ENCODE measurements at places on chromosomes 4 and X.

DNA sequence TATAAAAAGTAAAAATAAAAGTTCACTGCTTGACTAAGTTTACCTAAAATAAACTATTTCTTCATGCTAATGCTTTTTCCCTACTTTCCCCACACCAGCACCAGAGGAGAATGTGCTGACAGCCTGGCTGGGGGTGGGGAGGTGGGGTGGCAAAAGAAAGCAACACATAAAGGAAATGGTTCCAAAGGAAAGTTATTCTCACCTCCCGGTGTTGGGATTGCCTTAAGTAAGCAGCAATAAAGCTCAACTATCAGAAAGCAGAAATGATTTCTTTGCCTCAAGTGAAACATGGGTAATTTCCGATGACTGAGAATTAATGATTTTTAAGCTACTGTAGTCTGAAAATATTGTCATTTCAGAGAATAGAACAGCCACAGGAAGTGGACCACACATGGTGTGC is 84.5 kb upstream of the DKK2 start:
- H3K27me3 ChIP-seq: no peaks in the 10 kb centered on the region
- H3K27ac ChIP-seq: peak overlapping the region; percentile 38
- DNase-seq: no peak
- no peaks in the 10 kb centered on the region for H3K36me3 ChIP-seq
- H3K4me3 ChIP-seq: no peak overlapping the region
- H3K4me1 ChIP-seq: peaks cover 14% of the 10 kb centered on the region

- H3K27me3 ChIP-seq: no peaks in the 10 kb centered on the region
- no peaks in the 10 kb centered on the region for H3K4me1 ChIP-seq
- no peak for DNase-seq
- H3K27ac ChIP-seq: no peak overlapping the region
These were observed 718.9 kb downstream of the ADGRL3 start for GRCh38 chr4:61918987-61919386.

GRCh38 chr4:79588679-79589078 is 180.7 kb upstream of the GK2 start:
- no peak overlapping the region for H3K27ac ChIP-seq
- no peaks in the 10 kb centered on the region for H3K27me3 ChIP-seq
- DNase-seq: no peak
- no peak overlapping the region for H3K4me3 ChIP-seq

DNA sequence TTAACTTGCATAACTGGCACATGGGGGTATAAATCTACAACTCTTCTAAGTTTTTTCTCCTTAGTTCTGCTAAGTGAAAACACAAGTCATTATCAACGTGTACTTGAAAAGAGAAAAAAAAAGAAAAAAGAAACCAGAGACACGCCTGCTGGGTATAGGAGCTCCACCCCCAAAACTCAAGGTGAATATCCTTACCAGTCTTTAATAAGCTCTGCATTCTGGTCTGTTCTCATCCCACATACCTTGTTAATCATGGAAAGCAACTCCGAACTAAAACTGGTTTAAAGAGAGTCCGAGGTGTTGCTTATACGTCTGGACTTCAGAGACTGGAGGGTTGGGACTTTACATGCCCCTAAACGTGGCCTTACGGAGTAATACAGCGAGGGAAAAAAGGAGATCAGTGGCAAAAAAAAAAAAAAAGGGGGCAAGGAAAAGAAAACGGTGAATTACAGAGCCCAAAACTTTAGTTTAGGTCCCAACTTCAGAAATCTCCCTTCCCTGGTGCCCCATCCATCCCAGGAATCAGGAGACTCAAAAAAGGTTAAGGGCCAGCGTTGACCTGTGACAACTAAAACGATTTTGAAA is 1.0 kb downstream of the PGRMC2 start:
- no peak for DNase-seq
- H3K36me3 ChIP-seq: no peaks in the 10 kb centered on the region
- peaks cover 33% of the 10 kb centered on the region for H3K4me1 ChIP-seq
- no peaks in the 10 kb centered on the region for H3K27me3 ChIP-seq

GRCh38 chr4:65645185-65645584 is 25.1 kb downstream of the EPHA5 start:
- DNase-seq: no peak
- H3K27ac ChIP-seq: no peak overlapping the region
- H3K27me3 ChIP-seq: no peaks in the 10 kb centered on the region
- no peaks in the 10 kb centered on the region for H3K4me1 ChIP-seq
- H3K36me3 ChIP-seq: no peaks in the 10 kb centered on the region

- no peaks in the 10 kb centered on the region for H3K4me1 ChIP-seq
- H3K27ac ChIP-seq: no peak overlapping the region
- no peak overlapping the region for H3K4me3 ChIP-seq
- DNase-seq: no peak
- H3K36me3 ChIP-seq: no peaks in the 10 kb centered on the region
These were observed 311.4 kb downstream of the RAPGEF2 start for GRCh38 chr4:159414305-159414704.

- no peak overlapping the region for H3K4me3 ChIP-seq
- H3K27ac ChIP-seq: no peak overlapping the region
- DNase-seq: no peak
- no peaks in the 10 kb centered on the region for H3K4me1 ChIP-seq
These were observed 77.7 kb upstream of the DCAF8L1 start for GRCh38 chrX:28058901-28059300.

- no peaks in the 10 kb centered on the region for H3K4me1 ChIP-seq
- no peaks in the 10 kb centered on the region for H3K27me3 ChIP-seq
- no peak overlapping the region for H3K27ac ChIP-seq
- no peak overlapping the region for H3K4me3 ChIP-seq
- H3K36me3 ChIP-seq: no peaks in the 10 kb centered on the region
- no peak for DNase-seq
These were observed 63.8 kb upstream of the GABRQ start for GRCh38 chrX:152573866-152574265.

- H3K27me3 ChIP-seq: no peaks in the 10 kb centered on the region
- peaks cover 5% of the 10 kb centered on the region for H3K36me3 ChIP-seq
- no peak overlapping the region for H3K27ac ChIP-seq
- no peaks in the 10 kb centered on the region for H3K4me1 ChIP-seq
- no peak for DNase-seq
- H3K4me3 ChIP-seq: no peak overlapping the region
These were observed 26.6 kb downstream of the NFKB1 start for GRCh38 chr4:102527695-102528283.

GRCh38 chrX:120419463-120419862 is 49.6 kb downstream of the LAMP2 start:
- H3K4me3 ChIP-seq: no peak overlapping the region
- no peaks in the 10 kb centered on the region for H3K4me1 ChIP-seq
- H3K27ac ChIP-seq: no peak overlapping the region
- H3K36me3 ChIP-seq: no peaks in the 10 kb centered on the region
- no peaks in the 10 kb centered on the region for H3K27me3 ChIP-seq
- DNase-seq: no peak

GRCh38 chr4:152098365-152099060 is 337.7 kb upstream of the GATB start:
- no peaks in the 10 kb centered on the region for H3K4me1 ChIP-seq
- no peaks in the 10 kb centered on the region for H3K36me3 ChIP-seq
- no peak overlapping the region for H3K27ac ChIP-seq
- no peak for DNase-seq

All from tibial artery (tissue), 4 donors.